Trophoblast cell (in vitro differentiated cells and primary cell): ENCODE measurements at places on chromosomes 13 and 19.

- no peaks in the 10 kb centered on the region for H3K27me3 ChIP-seq
- no peak overlapping the region for H3K4me3 ChIP-seq
- no peak overlapping the region for H3K27ac ChIP-seq
- no peak for DNase-seq
These were observed 76.9 kb downstream of the SIPA1L3 start for GRCh38 chr19:37983916-37984315.

DNA sequence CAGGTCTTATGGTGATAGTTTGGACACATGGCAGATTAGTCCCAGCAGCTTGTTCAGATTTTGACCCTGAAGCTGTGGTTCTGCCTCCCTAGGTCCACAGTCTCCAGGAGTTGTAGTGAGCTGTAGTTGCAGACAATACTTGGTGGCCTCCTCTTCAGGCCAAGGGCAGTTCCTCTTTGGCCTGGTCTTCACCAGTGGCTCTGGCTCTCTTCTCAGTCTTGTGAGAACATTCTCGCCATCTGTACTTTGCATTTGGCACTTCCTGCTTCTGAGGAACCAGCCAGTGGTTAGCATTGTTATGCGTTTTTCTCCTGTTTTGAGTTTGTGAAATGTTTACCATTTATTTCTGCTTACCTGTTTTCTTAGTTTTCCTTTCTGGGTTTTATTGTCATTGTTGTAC, 40.7 kb downstream of the PCCA start:
- no peak overlapping the region for H3K4me3 ChIP-seq
- no peaks in the 10 kb centered on the region for H3K4me1 ChIP-seq
- H3K36me3 ChIP-seq, result no peaks in the 10 kb centered on the region

- H3K36me3 ChIP-seq, result no peaks in the 10 kb centered on the region
- DNase-seq, result no peak
- peaks cover 6% of the 10 kb centered on the region for H3K4me1 ChIP-seq
- no peak overlapping the region for H3K27ac ChIP-seq
- no peak overlapping the region for H3K4me3 ChIP-seq
- no peaks in the 10 kb centered on the region for H3K27me3 ChIP-seq
These were observed 587 bp downstream of the S1PR4 start for GRCh38 chr19:3178973-3179738.

- H3K4me3 ChIP-seq, result no peak overlapping the region
- H3K36me3 ChIP-seq, result no peaks in the 10 kb centered on the region
- H3K4me1 ChIP-seq, result no peaks in the 10 kb centered on the region
- H3K27ac ChIP-seq, result no peak overlapping the region
These were observed 377.2 kb downstream of the SUCLA2 start for GRCh38 chr13:47623862-47624261.

DNA sequence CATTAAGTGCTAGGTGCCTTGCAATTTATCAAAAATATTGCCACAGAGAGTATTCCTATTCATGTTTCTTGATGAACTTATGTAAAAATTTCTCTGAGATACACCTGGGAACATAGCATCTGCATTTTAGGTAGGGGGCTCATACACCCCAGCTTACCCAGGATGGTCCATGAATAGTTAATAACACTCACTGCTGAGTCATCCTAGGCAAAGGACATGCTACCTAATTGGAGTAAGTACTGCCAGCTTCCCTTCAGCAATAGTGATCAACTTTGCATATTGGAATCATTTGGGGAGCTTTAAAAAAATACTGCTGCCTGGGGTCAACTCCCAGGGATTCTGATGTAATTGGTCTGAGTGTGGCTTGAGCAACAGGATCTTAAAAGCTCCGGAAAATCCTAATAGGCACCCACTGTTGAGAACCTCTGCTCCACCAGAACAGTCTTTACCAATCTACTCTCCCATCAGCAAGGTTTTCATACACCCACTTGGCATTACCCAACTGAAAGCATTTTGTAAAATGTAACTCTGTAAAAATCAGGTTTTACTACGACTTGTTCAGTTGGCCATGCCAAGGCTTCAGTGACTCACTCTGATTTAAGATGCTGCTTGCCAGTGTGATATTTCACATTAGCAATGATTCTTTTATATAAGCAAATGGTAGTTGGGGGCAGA, 67.2 kb upstream of the FNDC3A start:
- no peaks in the 10 kb centered on the region for H3K27me3 ChIP-seq
- no peak overlapping the region for H3K27ac ChIP-seq
- no peaks in the 10 kb centered on the region for H3K36me3 ChIP-seq
- no peak for DNase-seq

DNA sequence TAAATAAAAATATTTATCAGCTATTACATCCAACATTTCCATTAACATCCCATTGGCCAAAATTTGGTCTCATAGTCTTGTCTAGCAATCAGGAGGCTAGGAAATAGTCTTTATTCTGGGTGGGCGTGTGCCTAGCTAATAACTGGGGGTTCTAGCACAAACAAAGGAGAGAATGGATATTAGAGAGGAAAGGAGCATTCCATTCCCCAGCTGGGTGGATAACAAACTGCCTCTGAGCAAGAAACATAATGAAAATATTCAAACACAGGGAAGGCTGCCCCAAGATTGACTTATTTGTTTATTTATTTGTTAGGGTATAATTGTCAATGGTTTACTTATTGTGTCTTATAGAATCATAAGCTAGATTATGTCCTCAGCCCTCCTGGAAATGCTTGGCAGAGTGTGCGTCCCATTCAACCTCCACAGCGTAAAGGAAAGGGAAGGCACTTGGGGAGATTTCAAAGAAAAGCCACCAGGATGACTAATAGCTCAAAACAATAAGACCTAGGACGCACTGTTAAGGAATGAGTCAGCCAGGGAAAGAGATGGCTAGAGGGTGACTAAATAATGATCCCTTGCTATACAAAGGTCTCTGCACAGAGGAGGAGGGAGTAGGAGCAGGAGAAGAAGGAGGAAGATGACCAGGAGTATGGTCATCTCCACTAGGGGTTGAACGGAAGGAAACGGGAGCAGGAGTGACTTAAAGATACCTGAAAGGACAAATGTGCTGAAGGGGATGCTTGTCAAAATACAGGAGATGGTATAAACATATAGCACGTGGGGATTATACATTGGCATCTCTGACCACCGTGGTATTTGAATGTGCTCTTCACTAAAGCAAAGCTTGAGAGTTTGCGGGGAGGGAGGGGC, 23.5 kb upstream of the USP12 start:
- peak overlapping the region; percentile 52 for H3K27ac ChIP-seq
- H3K4me3 ChIP-seq, result no peak overlapping the region
- peak; percentile 87 for DNase-seq
- H3K27me3 ChIP-seq, result no peaks in the 10 kb centered on the region
- peaks cover 8% of the 10 kb centered on the region for H3K4me1 ChIP-seq

GRCh38 chr13:97043302-97043701, 49.0 kb upstream of the OXGR1 start:
- H3K4me1 ChIP-seq, result no peaks in the 10 kb centered on the region
- H3K4me3 ChIP-seq, result no peak overlapping the region
- H3K27ac ChIP-seq, result no peak overlapping the region
- H3K36me3 ChIP-seq, result no peaks in the 10 kb centered on the region
- H3K27me3 ChIP-seq, result no peaks in the 10 kb centered on the region
- no peak for DNase-seq

DNA sequence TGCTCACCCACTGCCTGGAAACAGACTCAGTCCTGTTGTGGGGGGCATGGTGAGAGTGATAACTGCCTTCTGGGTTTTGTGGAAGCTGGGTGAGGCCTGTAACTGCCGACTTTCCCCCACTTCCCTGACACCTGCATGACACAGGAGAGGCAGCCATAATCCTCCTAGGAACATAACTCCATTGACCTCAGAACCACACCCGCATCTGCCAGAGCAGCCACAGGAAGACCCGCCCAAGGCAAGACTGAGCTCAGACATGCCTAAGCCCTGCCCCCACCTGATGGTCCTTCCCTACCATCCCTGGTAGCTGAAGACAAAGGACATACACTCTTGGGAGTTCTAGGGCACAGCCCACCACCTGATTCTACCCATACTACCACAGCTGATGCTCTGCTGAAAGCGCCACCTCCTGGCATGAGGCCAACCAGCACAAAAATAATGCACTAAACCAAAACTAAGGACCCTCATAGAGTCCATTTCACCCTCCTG, 326.7 kb downstream of the RBM26 start:
- no peak overlapping the region for H3K4me3 ChIP-seq
- H3K27ac ChIP-seq, result no peak overlapping the region
- DNase-seq, result peak; percentile 75
- no peaks in the 10 kb centered on the region for H3K36me3 ChIP-seq

GRCh38 chr13:74062933-74063332, 71.3 kb downstream of the KLF12 start:
- no peaks in the 10 kb centered on the region for H3K36me3 ChIP-seq
- peaks cover 3% of the 10 kb centered on the region for H3K4me1 ChIP-seq
- H3K27ac ChIP-seq, result no peak overlapping the region
- H3K4me3 ChIP-seq, result no peak overlapping the region
- H3K27me3 ChIP-seq, result no peaks in the 10 kb centered on the region

GRCh38 chr13:70249332-70250064, 141.2 kb upstream of the KLHL1 start:
- no peaks in the 10 kb centered on the region for H3K36me3 ChIP-seq
- DNase-seq, result no peak
- H3K4me3 ChIP-seq, result no peak overlapping the region
- H3K27me3 ChIP-seq, result no peaks in the 10 kb centered on the region

DNA sequence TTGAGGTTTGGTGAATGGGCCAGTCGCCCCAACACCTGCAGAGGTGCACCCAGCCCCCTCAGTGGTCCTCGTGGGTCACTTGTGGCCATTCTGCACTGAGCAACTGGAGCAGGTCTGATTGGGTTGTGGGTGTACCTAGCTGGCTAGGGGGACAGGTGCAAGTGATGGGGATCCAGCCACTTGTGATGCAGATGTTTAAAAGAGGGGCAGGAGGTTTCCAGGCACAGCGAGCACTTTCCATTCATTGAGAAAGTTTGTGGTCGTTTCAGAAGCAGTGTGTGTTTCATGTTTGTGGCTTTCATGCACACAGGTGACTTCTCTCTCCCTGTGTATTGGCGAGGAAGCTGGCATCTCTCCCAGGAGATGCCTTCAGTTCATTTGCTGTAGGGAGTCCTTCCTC, 34.7 kb downstream of the TSSK6 start:
- H3K36me3 ChIP-seq, result peaks cover 22% of the 10 kb centered on the region
- no peak overlapping the region for H3K27ac ChIP-seq
- no peaks in the 10 kb centered on the region for H3K27me3 ChIP-seq
- H3K4me1 ChIP-seq, result peaks cover 11% of the 10 kb centered on the region
- DNase-seq, result no peak

- H3K27ac ChIP-seq, result no peak overlapping the region
- no peaks in the 10 kb centered on the region for H3K36me3 ChIP-seq
- no peak overlapping the region for H3K4me3 ChIP-seq
- H3K4me1 ChIP-seq, result no peaks in the 10 kb centered on the region
These were observed 258.8 kb upstream of the IRS2 start for GRCh38 chr13:110045202-110045601.

- peak; percentile 20 for DNase-seq
- no peak overlapping the region for H3K27ac ChIP-seq
- no peaks in the 10 kb centered on the region for H3K27me3 ChIP-seq
These were observed 887 bp downstream of the NDUFS7 start for GRCh38 chr19:1384478-1385110.

GRCh38 chr13:76950101-76950500, 1.8 kb downstream of the ACOD1 start:
- no peaks in the 10 kb centered on the region for H3K36me3 ChIP-seq
- H3K4me1 ChIP-seq, result no peaks in the 10 kb centered on the region
- H3K27me3 ChIP-seq, result no peaks in the 10 kb centered on the region
- no peak overlapping the region for H3K27ac ChIP-seq
- no peak overlapping the region for H3K4me3 ChIP-seq

- peak; percentile 100 for DNase-seq
- peaks cover 45% of the 10 kb centered on the region for H3K4me1 ChIP-seq
- peak overlapping the region; percentile 89 for H3K4me3 ChIP-seq
- peaks cover 17% of the 10 kb centered on the region for H3K27me3 ChIP-seq
- H3K36me3 ChIP-seq, result peaks cover 23% of the 10 kb centered on the region
These were observed 338 bp upstream of the UBE2M start for GRCh38 chr19:58558623-58559274.

- no peaks in the 10 kb centered on the region for H3K4me1 ChIP-seq
- H3K27me3 ChIP-seq, result no peaks in the 10 kb centered on the region
- no peak overlapping the region for H3K27ac ChIP-seq
- DNase-seq, result peak; percentile 37
- H3K4me3 ChIP-seq, result no peak overlapping the region
- no peaks in the 10 kb centered on the region for H3K36me3 ChIP-seq
These were observed 31.2 kb downstream of the TMPRSS9 start for GRCh38 chr19:2391118-2391725.

GRCh38 chr13:31919971-31920726, 111.4 kb upstream of the FRY start:
- no peak overlapping the region for H3K4me3 ChIP-seq
- no peaks in the 10 kb centered on the region for H3K36me3 ChIP-seq
- DNase-seq, result no peak
- no peak overlapping the region for H3K27ac ChIP-seq

- no peak overlapping the region for H3K4me3 ChIP-seq
- H3K36me3 ChIP-seq, result no peaks in the 10 kb centered on the region
These were observed 573.8 kb upstream of the ARGLU1 start for GRCh38 chr13:107141767-107142166.

- no peaks in the 10 kb centered on the region for H3K27me3 ChIP-seq
- peaks cover 2% of the 10 kb centered on the region for H3K4me1 ChIP-seq
- H3K27ac ChIP-seq, result no peak overlapping the region
- no peaks in the 10 kb centered on the region for H3K36me3 ChIP-seq
These were observed 43.9 kb upstream of the C1QTNF9 start for GRCh38 chr13:24265453-24265852.

- H3K4me1 ChIP-seq, result no peaks in the 10 kb centered on the region
- no peak overlapping the region for H3K4me3 ChIP-seq
- H3K27ac ChIP-seq, result no peak overlapping the region
These were observed 28.5 kb upstream of the ASF1B start for GRCh38 chr19:14164724-14165493.

GRCh38 chr19:48815870-48816501, 5.2 kb upstream of the BCAT2 start:
- DNase-seq, result peak; percentile 42
- no peak overlapping the region for H3K27ac ChIP-seq

DNA sequence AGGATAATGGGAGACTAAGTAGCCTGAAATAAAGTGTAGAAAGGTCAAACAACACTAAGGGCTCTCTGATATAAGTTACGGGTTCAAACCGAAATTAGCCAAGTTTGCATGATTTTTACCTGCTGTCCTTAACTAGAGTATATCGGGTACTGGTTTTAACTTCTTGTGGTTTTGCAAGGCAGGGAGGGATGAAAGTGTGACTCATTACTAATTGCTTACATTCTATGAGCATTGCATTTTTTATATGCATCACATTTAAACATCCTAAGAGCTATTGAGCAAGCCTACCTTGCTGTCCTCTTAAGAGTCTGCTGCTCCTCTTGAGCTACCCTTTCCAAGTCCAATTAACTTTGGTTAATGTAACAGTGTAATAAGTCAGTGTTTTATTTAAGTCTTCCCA, 415.4 kb downstream of the SLITRK5 start:
- no peaks in the 10 kb centered on the region for H3K27me3 ChIP-seq
- no peak overlapping the region for H3K4me3 ChIP-seq
- H3K27ac ChIP-seq, result no peak overlapping the region
- DNase-seq, result no peak
- no peaks in the 10 kb centered on the region for H3K36me3 ChIP-seq
- H3K4me1 ChIP-seq, result no peaks in the 10 kb centered on the region

GRCh38 chr13:40381935-40382764, 284.3 kb downstream of the FOXO1 start:
- H3K4me3 ChIP-seq, result no peak overlapping the region
- peaks cover 10% of the 10 kb centered on the region for H3K4me1 ChIP-seq
- H3K27ac ChIP-seq, result no peak overlapping the region

GRCh38 chr13:83568019-83568418, 314.3 kb downstream of the SLITRK1 start:
- no peaks in the 10 kb centered on the region for H3K36me3 ChIP-seq
- DNase-seq, result no peak
- no peaks in the 10 kb centered on the region for H3K27me3 ChIP-seq
- H3K4me3 ChIP-seq, result no peak overlapping the region
- H3K4me1 ChIP-seq, result no peaks in the 10 kb centered on the region
